ENCODE measurements at places on chromosomes 1 and 21. TPM values are rescaled to one million over a fixed set of nuclear protein-coding genes. Genes with fewer than 3 reads are reported as not detected.

DNA sequence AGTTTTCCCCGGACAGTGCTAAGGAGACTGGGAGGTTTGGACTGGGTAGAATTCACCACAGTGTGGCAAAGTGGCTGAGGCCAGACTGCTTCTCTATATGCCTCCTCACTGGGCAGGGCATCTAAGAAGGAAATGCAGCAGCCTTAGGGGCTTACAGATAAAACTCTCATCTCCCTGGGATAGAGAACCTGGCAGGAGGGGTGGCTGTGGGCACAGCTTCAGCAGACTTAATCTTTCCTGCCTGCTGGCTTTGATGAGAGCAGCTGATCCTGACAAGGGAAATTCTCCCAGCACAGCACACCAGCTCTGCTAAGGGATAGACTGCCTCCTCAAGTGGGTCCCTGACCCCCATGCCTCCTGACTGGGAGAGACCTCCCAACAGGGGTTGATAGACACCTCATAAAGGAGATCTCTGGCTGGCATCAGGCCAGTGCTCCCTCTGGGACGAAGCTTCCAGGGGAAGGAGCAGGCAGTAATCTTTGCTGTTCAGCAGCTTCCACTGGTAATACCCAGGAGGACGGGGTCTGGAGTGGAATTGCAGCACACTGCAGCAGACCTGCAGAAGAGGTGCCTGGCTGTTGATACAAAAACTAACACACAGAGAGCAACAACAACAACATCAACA, 25.2 kb downstream of the KIFAP3 start:
- no peak for DNase-seq

UBIAD1 gene
- total RNA-seq, result 32.0 TPM

- DNase-seq, result no peak
Observed at GRCh38 chr1:105632342-105633196, 1423.9 kb upstream of the PRMT6 start.

HSF2BP gene
- total RNA-seq, result 1.5 TPM

DNA sequence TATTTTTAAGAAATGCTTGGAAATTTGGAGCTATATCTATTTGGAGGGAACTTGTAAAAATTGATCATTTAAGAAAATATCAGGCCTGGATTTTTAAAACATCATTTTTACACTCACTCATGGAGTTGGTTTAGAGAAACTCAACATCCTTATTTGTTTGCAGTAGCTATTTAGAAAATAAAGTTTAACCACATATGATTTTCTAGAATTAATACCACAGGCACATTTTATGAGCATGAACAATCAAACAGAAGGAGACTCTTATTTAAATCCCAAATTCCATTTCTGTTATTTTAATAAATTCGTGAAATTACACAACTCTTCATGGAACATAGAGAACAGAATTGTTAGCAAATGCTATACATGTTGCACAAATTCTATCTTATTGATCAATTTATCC, 3.2 kb downstream of the CDKN2C start:
- no peak for DNase-seq

DNA sequence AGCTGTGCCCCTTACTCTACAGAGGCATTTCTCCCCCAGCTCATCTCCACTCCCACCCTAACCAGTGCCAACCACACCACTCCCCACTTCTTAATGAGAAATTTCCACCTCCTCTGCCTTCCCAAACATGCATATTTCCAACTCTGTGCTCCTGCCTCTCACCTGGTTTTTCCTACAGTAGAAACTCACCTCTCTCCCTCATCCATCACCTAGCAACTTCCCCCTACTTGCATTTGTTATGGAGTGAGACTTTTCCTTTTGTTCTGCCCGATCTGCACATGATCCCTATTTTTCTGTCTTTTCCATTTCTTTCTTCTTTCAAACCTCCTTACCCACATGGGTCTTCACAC, 11.9 kb downstream of the RGS8 start:
- no peak for DNase-seq

- no peak for DNase-seq
Observed at GRCh38 chr1:115400426-115400825, 62.4 kb upstream of the NGF start.

SHE gene
- total RNA-seq, result 0.04 TPM

- no peak for DNase-seq
Observed at GRCh38 chr1:38179483-38179882, 132.9 kb upstream of the POU3F1 start.

DNA sequence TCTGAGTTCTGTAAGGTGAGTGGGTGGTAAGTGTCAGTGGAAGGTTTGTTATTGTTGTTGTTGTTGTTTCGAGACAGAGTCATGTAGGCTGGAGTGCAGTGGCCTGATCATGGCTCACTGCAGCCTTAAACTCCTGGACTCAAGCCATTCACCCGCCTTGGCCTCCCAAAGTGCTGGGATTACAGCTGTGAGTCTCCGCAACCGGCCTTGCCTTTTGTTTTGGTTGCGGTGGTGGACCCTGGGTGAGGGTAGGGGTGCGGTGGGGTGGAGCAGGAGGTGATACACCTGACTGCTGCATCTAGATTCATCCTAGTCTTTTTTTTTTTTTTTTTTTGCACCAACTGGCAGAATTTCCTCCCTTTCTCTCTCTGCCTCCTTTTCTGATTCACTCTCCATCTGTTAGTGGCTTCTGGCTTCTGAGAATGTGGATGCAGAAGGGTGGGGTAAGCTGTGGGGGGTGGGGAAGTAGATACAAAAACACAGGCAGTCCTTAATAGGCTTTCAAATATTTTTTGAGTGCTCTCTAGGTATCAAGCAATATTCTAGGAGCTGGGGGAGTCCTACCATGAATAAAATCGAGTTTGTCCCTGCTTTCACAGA, 4.6 kb upstream of the GMEB1 start:
- DNase-seq, result no peak

GRCh38 chr1:76274718-76275117, 200.2 kb downstream of the ST6GALNAC3 start:
- DNase-seq, result no peak

All from activated CD4-positive, alpha-beta T cell treated with anti-CD3 and anti-CD28 coated beads for 36 hours (primary cell).